ENCODE measurements at places on chromosomes 5 and 9.

- DNase-seq, result peak; percentile 78
Observed at GRCh38 chr5:133289686-133290367, 238.0 kb downstream of the HSPA4 start.

GRCh38 chr5:144002876-144003275 is 167.6 kb downstream of the YIPF5 start:
- no peak for DNase-seq

DNA sequence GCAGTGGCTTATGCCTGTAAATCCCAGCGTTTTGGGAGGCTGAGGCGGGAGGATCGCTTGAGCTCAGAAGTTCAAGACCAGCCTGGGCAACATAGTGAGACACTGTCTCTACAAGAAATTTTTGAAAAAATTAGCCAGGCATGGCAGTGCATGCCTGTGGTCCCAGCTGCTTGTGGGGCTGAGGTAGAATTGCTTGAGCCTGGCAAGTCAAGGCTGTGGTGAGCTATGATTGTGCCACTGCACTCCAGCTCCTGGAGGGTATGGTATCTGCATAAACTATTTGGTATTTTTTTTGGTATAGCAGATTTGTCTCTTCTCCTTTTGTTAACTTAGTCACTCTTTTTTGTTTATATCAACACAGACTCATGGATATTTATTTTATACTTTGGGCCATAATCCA is 61.5 kb upstream of the TEX48 start:
- DNase-seq, result no peak

DNA sequence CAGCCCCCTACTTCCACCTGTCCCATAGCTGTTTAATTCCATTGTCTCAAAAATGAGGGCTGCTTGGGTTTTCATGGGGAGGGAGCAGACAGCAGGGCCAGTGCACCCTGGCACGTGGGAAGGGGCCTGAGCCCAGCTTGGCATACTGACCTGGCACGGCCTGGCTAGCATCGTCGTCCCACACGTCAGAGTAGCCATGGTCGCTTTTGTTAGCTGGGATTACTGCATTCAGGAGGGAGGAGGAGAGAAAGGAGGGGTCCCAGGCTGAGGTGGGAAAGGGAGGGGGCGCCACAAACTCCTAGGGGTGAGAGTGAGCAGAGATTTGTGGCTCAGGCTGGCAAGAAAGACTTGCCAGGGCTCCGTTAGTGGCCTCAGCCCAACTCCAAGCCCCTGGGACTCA is 21.1 kb upstream of the CYSTM1 start:
- DNase-seq, result no peak

DNA sequence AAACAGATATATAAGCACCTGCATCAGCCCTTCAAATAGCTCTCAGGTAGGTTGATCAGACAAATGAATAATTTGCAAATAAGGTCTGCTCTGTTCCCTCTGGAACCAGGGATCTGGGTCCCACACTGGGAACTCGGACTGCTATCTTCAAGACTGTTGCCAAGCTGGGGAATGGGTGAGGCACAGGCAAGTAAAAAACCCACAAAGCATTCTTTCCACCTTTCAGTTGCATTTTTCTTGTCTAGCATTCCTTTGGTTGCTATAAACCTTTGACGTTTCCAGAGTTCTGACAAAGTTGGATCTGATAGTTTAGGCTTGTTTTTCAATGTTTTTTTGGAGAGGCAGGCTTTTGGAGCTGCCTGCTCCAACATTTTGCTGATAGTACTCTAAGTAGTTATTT is 20.1 kb downstream of the FBXL17 start:
- no peak for DNase-seq

DNA sequence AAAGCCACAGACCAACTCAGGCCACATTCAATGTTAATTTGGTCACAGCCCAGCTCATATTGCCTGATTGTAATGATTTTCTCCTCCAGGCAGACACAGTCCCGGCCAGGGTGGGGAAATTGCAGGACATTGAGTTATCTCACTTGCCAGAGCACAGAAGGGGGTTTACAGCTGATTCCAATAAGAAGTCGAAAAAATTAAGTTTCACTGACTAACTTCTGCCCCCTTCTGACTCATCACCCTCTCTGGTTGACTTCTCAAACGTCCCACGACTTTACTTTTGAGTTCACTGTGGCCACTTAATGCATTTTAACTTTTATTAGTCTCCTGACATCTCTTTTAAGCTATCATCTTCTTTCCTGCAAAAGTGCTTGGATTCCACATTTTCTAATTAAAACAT is 321.4 kb upstream of the WWC1 start:
- DNase-seq, result no peak

GRCh38 chr5:91212714-91213092 is 170.4 kb downstream of the ARRDC3 start:
- DNase-seq, result no peak

DNA sequence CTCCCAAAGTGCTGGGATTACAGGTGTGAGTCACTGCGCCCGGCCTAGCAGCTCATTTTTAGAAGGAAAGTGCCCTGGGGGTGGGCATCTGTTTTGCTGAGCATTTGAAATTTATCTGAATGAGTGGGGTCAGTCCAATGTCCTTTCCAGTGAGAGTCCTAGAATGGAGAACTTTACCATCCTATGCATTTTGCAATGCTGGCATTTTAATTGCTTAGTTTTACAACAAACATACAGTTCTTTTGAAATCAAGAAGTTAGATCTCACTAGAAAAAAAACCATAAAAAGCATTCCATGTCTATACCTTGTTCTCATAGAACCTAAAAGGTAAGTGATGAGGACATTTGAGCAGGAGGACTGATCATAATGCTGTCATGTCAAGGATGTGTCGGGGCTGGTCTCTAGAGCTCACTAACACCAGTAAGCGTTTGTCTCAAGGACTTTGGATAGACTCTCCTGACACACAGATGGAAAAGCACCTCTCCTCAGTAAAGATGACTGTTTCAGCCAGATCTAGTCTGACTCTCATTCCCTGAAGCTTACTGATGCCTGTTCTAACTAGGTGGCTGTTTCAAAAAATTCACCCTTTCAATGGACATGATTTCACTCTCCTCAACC is 83.9 kb downstream of the DCP2 start:
- DNase-seq, result no peak

- no peak for DNase-seq
Observed at GRCh38 chr9:134176599-134176968, 12.2 kb upstream of the RNU6ATAC start.

DNA sequence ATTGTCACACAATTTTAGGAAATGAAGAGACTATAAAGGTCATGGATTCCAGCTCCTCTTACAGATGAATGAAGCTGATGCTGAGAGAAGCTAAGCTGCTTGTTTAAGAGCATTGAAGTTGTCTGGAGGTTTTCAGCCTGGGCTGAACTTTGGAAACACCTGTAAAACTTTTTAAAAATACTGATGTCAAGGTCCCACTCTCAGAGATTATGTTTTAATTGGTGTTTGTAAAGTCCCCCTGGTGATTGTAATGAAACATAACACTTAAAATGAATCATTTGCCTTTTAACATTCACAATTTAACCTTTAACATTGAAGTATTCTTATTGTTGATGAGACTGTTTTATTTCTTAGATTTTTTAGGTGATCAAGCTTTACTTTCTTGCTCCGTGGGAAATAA is 16.4 kb downstream of the RAD23B start:
- no peak for DNase-seq

DNA sequence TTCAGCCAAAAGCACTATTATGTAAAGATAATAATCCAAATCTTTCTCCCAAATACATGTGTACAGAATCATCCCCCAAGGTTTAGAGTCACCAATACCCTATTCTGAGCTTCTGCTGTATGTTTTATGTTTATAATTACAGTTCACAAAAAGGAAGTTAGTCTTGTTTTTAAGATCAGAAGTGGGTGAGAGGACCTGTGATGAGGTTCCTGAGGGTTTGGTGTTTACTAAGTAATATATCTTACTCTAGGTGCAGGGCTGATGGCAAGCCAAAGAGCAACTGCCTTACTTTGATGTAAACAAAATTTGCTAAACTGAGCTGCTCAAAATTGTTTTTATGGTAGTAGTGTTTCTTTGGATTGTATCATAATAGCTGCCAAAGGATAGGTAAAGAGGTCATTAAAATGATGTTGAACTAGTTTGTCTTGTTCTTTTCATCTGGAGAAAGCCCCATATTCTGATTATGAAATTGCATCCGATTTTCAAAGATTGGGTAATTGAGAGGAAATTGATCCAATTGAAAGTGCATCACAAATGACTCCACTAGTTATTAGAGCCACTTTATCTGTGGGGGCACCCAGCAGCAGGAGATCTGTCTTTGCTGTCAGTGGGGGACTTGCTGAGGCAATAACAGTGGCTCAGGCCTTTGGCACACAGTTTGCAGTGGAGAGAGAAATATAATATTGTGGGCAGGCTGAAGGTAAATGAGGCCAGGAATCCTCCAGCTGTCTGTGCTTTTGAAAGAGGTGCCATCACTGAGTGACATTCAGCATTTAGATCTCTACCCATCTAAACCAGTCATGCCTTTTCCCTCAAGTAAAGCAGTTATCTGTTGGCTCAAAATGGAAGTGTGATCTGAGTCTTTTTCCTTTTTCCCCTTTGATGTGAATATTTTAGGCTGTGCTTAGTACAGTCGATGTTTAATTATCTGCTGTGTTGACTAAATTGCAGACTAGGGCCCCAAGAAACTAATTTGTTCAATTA is 14.1 kb downstream of the TRIM32 start:
- DNase-seq, result peak; percentile 80

DNA sequence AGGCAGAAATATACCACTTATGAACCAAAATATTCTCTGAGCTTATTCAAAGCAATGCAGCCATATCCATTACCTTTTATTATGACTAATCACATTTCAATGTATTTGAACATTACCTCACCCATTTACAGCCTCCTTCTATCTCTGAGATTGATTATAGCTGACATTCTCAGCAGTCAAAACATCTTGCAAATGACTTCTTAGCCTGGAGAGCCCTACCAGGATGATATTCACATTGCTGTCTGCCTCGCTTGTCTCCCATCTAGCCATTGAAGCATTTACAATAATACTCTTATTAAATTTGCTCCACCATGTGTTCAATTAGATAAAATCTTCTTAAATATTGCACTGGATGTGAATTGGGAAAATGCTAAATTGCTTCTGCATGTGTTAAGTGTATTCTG is 1879.9 kb upstream of the ACO1 start:
- no peak for DNase-seq

GRCh38 chr9:129675620-129676019 is 10.2 kb downstream of the PRRX2 start:
- DNase-seq, result peak; percentile 40

DNA sequence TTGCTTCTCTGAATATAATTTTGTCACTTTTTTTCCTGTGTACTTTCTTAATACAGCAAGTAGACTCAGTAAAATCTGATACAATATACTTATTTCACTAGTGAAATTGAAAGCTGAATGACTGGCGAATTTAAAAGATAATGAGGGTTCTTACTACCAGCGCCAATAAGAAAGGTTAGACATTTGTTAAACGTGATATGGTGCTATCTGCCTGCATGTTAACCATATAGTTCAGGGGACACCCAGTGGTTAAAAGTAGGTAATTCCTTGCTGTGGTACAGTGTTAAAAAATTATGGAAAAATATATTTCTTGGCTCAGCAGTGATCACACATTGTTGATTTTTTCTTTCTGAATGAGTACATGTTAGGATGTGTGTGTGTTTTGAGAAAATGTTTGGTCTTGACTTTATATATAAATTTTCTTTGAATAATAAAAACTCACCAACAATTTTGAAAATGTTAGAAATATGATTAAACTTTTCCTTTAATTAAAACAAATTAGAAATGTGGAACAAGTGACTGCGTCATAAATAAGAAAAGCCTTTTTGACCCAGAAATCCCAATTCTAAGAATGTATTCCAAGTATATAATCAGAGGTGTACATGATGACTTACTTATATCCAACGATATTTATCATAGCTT is 25.8 kb downstream of the CAST start:
- DNase-seq, result peak; percentile 56

DNA sequence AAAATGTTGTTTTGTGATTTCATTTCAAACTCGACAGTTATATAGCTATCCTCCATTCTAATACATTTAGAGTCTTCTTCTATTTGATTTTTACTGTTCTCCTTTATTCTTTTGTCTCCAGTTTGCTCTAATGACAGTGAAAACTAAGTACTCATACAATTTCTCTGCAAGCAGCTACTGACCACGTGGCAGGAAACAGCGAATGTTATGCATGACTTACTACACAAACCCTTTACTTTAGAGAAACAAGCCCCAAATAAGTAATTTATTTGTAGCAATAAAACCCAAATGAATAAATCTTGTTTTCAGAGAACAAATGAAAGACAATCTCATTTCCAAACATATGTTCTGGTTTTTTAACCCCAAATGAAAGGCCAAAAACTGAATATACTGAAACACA is 41.9 kb downstream of the CDH6 start:
- DNase-seq, result no peak

DNA sequence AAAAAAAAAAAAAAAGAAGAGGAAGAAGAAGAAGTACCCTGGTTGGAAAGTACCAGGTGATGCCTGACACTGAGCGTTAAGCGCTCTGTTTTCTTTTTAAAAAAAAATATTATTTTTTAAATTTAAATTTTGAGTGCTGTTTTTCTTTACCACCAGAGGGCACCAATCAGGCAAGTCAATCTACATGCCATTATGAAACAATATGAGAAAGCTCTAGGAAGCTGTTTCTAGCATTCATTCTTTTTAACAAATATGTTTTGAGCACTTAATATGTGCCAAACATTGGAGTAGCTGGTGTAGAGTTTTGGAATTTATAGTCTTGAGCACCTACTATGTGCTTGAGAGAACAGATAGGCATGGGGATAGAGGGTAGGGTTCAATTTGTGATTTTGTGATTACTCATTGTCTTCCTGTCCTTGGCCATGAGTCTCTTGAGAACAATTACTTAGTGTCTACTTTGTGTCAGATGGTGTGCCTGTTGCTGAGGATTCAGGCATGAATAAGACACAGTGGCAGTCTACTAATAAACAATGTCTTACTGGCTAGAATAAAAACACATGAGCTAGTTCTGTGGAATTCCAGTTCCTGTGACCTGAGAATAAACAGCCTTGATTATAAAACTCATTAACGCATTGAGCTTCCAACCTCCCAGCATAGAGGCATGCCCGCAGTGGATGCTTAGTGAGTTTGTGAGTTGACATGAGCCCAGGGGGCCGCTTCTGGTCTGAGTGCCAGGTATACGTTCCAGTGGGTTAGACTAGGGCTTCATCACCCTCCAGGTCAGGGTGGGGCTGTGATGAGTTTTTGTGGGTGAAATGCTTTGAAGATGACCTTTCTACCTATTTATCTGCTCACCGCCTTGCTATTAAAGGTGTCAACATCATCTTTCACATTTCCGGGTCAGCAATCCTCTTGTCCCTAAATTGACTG is 3.0 kb upstream of the UBE2R2 start:
- DNase-seq, result peak; percentile 46
